ENCODE measurements at places on chromosomes 12 and 14.

DNA sequence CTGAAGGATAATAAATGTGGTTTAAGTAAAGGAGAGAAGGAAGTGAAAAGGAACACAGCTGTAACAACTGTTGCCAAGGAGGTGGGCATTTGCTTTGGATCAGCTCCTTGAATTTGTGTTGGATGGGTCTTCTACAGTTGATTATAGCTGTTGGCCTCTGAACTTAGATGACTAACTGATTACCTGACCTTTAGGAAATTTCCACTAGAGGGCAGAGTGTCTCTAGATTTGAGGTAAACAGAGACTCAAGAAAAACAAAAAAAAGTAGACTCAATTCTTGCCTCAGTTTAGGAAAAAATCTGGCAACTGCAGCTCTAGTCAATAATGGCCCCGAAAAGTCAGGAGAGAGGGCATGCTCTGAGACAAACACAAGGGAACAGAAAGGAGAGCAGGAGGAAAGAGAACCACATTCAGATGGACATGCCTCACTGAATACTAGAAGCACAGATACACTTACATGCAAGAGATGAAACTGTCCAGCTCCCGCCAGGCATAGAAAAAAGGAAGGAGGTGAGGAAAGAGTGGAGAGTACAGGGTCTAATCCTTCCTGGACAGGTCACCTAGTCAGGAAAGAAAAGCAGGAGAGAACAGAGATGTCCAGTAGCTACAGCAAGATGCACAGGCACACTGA is 20.6 kb downstream of the COX14 start:
- DNase-seq = no peak

DNA sequence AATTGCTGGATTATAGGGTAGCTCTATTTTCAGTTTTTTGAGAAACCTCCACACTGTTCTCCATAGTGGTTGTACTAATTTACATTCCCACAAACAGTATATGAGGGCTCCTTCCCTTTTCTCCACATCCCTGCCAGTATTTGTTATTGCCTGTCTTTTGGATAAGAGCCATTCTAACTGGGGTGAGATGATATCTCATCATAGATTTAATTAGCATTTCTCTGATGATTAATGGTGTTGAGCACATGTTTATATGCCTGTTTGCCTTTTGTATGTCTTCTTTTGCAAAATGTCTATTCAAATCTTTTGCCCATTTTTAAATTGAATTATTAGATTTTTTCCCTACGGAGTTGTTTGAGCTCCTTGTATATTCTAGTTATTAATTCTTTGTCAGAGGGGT is 385.3 kb downstream of the CCER1 start:
- no peak for DNase-seq

DNA sequence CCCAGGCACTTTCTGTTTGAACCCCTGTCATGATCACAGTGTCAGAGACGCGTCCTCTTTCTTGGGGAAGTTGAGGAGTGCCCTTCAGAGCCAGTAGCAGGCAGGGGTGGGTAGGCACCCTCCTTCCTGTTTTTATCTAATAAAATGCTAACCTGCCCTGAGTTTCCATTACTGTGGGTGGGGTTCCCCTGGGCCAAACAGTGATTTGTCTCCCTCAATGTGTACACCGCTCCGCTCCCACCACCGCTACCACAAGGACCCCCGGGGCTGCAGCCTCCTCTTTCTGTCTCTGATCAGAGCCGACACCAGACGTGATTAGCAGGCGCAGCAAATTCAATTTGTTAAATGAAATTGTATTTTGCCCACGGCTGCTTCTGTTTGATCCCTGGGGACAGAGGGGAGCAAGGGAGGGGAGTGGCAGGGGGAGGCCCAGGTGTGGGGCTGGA is 5.1 kb downstream of the SHMT2 start:
- DNase-seq = no peak

DNA sequence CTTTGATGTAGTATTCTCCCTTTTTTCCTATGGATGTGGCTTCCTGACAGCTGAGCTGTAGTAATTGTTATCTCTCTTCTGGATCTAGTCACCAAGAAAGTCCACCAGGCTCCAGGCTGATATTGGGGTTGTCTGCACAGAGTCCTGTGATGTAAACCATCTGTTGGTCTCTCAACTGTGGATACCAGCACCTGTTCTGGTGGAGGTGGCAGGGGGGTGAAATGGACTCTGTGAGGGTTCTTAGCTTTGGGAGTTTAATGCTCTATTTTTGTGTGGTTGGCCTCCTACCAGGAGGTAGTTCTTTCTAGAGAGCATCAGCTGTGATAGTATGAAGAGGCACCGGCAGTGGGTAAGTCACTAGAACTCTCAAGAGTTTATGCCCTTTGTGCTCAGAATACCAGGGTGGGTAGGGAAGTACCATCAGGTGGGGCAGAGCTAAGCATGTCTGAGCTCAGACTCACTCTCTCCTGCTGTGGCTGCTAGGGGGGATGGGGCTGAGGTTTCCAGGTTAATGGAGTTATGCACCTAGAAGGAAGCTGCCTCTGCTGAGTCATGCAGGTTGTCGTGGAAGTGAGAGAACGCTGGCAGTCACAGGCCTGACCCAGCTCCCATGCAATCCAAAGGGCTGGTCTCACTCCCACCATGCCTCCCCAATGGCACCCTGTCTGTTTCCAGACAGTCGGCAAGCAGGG is 3.0 kb upstream of the TAS2R14 start:
- DNase-seq = no peak

DNA sequence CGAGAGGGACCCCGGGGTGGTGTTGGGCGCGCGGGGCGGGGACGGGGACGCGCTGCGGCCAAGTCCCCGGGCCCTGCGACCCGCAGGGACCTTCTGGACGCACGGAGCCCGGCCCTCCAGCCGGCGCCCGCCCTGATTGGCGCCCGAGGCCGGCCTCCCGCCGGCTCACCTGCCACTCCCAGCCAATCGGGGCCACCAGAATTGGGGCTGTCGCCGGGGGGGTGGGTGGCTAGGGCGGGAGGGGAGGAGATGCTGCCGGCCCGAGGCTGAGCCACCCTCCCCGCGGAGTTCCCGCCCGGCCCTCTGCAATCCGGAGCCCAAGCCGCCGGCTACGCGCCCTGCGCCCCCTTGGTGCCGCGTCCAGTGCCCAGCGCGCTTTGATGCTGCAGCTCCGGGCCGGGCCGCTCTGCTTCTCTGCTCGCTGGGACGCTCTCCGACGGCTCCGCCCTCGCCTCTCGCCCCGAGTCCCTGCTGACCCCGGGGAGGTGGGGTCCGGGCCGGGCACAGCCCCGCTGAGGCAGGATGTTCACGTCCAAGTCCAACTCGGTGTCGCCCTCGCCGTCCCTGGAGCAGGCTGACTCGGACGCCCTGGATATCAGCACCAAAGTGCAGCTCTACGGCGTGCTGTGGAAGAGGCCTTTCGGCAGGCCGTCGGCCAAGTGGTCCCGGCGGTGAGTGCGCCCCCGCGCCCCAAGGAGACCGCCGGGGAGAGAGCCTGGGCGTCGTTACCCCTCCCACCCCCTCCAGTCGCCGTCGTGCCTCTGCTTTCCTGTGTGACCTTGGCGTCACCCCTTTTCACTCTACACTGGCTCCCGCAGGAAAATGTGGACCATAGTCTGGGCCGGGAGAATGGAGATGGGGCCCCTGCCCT is at the start of gene PLEKHD1:
PLEKHD1 (plus strand) TSS at position 285 of the 871 bp plus-strand sequence; CDS start at position 523, 238 bp downstream.
- DNase-seq = no peak

DNA sequence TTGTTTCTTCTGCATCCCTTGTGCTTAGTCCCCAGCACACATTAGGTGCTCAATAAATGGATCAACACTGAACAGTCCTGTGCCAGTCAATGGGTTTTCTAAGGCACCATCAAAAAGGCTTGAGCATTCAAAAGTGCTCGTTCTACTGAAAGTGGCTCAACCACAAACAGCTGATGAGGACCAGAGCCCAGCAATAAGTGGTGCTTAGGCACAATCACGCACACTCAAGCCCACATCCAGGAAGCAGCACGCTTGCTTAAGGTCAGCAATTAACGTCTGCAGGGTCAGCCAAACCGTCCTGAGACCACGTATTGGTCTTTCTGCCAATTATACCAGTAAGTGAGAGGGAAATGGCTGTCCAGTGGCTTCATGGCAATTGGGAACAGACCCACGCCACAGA is 56.5 kb downstream of the PRIMA1 start:
- DNase-seq = no peak

GRCh38 chr12:62290846-62291245 is 30.6 kb downstream of the USP15 start:
- no peak for DNase-seq

DNA sequence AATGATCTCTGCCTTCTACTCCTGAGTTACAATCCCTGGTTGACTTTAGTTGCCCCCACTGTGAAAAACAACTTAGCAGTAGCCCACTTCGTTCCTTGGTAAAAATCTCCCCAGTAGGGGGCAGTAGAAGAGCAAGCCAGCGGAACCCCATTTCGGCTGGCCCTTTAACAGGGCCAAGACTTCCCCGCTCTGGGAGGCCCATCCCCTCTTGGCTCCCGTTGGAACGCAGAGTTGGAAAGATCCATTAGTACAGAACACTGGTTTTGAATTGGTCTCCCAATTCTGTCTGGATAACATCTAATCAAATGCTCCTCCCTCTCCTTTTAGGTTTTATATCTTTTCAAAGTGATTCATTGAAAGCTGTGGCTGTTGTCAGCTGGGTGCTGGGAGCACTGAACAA is 1133.3 kb downstream of the BCL11B start:
- DNase-seq = peak; percentile 38

GRCh38 chr14:52154992-52155650 is 86.3 kb upstream of the NID2 start:
- DNase-seq = no peak

- DNase-seq = no peak
Observed at GRCh38 chr12:107642240-107642639, 43.4 kb upstream of the PWP1 start.

DNA sequence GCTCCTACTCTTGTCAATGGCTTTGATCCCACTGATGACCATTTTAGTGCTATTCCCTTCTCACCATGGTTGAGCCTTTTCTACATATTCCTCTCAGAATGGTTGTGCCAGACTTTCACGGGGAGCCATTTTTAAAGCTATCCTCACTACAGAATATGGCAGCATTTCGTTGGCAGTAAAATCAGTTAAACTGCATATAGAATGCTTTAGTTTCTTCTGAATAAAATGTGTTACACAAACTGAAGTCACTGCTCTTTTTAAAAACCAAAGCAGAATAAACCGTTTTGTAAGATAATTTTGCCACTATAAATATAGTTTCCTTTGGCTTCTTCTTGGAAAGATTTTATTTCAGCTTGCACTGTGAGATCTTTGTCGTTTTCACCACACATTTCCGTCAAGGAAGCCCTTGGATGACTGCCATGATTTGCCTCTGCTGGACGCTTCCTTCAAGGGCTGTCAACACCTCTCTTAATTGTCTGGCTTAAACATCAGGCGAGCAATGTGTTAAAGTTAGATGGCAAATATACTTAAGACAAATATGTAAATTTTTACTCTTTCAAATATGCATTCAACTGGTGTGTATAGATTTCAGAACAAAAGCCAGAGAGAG is 624.2 kb downstream of the DIO2 start:
- DNase-seq = no peak

DNA sequence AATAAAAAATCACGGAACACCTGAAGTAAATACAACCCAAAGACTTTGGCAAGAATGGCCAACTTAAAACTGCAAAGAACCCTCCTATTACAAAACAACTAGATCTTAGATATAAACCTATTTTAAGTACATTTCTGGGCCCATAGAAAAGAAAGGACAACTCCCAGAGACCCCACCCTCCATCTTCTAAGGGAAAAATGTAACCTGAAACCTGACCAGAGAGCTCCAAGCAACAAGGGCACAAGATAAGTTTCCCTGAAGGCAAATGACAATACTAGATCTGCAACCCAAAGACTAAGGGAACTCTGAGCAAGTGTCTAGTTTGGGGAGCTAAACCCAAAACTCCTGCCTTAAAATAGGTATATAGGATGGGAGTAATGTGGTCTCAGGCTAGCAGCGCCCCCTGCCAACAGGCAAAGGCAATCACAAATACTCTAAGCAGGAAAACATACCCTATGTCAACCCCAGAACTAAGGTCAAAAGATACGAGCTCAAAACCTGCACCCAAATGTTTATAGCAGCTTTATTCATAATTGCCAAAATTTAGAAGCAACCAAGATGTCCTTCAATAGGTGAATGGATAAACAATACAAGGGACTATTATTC is 218.9 kb downstream of the ITPR2 start:
- DNase-seq = no peak

DNA sequence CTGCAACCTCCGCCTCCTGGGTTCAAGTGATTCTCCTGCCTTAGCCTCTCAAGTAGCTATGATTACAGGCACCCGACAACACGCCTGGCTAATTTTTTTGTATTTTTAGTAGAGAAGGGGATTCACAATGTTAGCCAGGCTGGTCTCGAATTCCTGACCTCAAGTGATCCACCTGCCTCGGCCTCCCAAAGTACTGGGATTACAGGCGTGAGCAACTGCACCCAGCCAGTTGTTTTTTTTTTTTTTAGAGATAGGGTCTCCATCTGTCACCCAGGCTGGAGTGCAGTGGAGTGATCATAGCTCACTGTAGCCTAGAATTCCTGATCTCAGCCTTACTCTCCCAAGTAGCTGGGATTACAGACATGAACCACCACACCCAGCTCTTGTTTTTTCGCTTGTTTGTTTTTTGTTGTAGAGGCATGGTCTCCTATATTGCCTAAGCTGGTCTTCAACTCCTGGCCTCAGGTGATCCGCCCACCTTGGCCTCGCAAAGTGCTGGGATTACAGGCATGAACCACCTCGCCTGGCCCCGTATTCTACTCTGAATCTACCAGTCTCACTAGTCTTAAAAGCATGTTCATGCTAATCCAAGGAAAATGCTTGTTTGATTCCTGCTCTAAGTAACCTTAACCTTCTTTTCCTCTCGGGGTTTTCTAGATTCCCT is 31.7 kb upstream of the STRN3 start:
- DNase-seq = no peak

GRCh38 chr14:76891391-76891790 is 65.2 kb downstream of the LRRC74A start:
- no peak for DNase-seq

DNA sequence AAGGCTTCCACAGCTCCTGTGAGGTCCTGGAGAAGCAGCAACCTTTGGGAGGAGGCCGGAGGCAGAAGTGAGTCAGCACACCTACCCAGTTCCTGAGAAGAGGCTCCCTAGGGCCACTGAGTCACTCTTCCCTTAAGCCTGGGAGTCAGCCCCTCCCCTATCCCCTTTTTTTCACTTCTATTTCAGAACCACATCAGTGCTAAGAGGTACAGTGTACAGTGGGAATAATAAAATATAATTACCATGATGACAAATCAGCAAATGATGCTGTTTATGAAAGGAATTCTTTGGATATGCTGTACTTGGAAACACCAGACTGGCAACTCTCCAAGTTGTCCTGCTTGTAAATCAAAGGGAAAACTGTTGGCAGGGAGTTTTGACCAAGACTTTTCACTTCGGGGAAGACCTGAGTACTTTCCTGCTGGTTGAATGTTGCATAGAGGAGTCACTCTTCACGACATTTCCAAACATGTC is 7.8 kb upstream of the TBPL2 start:
- DNase-seq = no peak

DNA sequence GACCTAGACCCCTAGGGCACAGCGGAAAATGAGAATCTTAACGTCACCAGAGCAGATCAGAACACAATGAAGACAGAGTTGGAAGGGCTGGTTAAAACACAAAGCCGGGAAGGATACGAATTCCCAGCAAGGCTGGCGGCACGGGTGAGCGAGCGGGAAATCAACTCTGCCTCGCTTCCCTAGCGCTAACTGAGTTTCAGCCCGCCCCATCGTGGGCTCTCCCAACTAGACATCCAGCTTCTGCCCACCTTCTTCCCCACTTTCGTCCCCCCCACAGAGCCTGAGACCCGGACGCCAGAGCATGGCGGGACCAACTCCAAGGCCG is 377 bp downstream of the CCNT1 start:
- no peak for DNase-seq
